Activated CD4-positive, alpha-beta T cell treated with anti-CD3 and anti-CD28 coated beads, Interleukin-2, amount 50 U/mL, for 4 hours (primary cell): ENCODE measurements at places on chromosomes 4 and X.

DNA sequence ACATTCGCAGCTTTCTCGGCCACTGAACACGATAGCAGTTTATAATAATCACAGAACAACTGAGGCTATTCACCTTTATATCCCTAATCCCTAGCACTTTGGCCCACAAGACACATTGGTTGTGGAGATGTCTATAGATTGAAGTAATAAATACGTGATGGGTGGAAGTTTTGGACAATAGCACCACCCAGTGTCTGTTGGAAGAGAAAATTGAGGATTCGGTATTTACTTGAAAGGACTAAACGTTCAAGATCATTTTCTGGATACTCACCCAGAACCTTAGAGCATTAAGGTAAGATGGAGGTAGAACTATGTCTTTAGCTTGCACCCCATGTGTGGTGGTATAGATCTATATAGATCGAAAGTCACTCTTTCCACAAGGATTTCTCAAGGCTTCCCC lies 787 bp upstream of the TMSB15A start:
- DNase-seq: no peak

DNA sequence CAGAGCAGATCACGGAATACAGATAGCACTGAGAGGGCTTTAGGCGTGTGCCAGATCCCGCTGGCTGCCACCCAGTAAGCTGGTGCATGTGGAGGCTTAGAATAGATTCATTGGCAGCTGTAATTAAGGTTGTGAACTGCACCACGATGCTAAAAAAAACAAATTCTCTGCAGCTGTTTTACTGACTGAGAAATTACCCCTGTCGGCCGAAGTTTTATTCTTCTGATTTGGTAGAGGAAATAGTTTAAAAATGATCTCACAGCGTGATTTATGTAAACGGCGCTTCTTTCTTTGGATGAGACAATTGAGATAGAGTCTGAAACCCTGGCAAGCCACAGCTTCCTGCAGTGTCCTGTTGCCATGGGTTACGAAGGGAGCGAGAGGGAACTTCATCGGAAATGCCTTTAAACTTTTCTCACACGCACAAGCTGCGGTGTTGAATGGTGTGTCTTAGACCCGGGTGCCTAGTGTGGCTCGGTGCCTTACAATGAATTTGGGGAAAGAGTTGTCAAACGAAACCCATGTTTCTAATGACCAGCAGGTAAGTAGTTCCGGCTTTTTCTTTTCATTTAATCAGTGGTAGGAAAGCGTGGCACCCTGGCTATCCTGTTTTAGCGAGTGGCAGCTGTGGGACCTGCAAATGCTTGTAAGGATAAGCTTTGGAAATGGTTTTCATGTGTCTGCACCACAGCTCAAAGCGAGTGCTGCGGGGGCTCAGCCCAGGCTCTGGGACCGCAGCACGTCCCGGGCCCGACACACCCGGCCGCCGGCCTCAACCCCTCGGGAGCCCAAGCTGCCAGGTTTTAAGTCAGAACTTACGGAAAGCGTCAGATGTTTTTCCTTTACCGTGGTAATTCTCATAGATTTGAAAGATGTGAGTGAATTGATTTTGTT lies 71.7 kb upstream of the HGFAC start:
- DNase-seq: no peak

- DNase-seq: no peak
Observed at GRCh38 chr4:10336471-10336870, 120.8 kb downstream of the ZNF518B start.

- no peak for DNase-seq
Observed at GRCh38 chr4:54819034-54819433, 161.3 kb downstream of the KIT start.

DNA sequence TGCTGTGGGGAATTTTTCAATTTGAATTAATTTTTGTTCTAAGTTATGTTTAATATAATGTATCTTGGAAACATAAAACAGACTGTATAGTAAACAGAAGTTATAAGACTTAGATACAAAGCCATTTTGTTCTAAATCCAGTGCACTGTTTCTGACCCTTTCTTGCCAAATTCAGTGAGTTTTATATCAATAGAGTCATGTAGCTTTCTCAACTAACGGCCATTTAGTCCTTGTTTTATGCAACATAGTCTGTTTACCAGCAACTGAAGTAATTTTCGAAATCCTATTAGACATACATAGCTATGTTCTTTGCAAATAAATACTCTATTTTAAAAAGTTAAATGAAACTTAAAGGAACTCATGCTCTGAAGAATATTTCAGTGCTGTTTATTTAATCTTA lies 242.8 kb downstream of the ADGRL3 start:
- no peak for DNase-seq

DNA sequence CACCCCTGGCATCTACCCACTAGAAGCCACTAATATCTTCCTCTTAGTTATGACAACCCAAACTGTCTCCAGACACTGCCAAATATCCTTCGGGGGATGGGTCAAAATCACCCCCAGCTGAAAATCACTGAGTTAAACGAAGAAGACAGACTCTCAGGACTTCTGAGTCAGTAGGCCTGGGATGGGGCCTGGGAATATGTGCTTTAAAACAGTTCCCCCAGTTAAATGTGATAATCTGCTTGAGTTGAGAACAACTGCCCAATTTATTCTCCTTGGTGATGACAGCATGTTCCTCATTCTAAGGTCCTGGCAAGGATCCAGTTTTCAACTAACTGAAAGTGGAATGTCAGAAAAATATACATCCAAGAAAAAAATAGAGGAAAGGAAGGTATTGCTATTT lies 52.4 kb downstream of the CBLL2 start:
- no peak for DNase-seq

DNA sequence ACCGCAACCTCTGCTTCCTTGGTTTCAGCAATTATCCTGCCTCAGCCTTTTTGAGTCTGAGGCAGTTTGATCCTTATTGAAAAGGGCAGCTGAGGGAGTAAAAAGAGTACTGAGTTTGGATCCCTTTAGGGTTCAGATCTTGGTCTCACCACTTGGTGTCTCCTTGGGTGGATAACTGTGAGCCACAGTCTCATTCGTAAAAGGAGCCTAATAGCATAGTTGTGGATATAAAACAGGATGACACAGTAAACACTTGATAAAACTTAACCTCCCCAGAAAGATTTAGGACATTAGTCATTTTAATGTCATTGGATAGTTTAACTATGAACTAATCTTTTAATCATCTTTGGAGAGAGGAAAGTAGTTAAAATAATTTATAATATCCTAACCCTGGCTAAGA lies 173.0 kb downstream of the ANK2 start:
- no peak for DNase-seq

GRCh38 chr4:72022553-72022952 lies 9.2 kb upstream of the NPFFR2 start:
- no peak for DNase-seq
